ENCODE measurements at places on chromosomes 5 and 9. TPM values are rescaled to one million over a fixed set of nuclear protein-coding genes. Genes with fewer than 3 reads are reported as not detected.

DNA sequence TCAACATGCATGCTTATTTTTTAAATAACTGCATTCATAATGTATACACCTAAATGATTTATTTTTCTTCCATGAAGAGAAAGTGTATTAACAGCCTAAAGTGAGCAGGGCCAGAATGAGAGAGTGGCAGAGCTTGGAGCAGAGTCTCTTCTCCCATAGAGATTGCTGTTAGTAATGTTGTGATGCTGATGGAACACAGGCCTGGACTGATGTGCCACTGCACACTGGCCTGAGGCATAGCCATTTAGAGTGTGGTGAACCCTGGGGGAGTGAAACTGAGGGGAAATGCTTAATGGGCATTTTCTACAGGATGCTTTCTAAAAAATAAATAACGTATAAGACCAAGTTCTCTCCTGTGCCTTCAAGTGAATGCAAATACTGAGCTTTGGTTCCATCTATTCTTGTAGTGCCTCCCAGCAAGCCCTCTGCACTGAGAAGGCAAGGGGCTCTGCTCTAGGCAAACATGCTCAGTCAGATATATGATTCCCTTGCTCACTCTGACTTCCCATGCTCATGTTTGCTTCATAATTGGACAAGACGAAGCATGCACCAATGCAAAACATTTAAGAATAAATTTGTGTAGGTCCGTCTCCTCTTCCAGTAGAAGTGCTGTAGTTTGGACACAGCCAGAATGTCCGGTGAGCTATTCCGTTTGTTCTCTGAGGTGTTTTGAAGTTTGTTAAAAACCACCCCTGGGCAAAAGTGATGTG, 185.7 kb downstream of the PBX3 start:
- H3K27me3 ChIP-seq = no peaks in the 10 kb centered on the region
- no peak for DNase-seq
- H3K4me1 ChIP-seq = peaks cover 4% of the 10 kb centered on the region

- peaks cover 2% of the 10 kb centered on the region for H3K4me1 ChIP-seq
- H3K27me3 ChIP-seq = no peaks in the 10 kb centered on the region
- DNase-seq = no peak
- H3K36me3 ChIP-seq = peaks cover 44% of the 10 kb centered on the region
- H3K4me3 ChIP-seq = no peak overlapping the region
- no peak overlapping the region for H3K27ac ChIP-seq
These were observed 74.5 kb downstream of the COL5A1 start for GRCh38 chr9:134716067-134716466.

GRCh38 chr5:32426440-32427151, 17.9 kb downstream of the ZFR start:
- H3K27me3 ChIP-seq = no peaks in the 10 kb centered on the region
- no peak for DNase-seq
- H3K27ac ChIP-seq = no peak overlapping the region

- peaks cover 4% of the 10 kb centered on the region for H3K4me1 ChIP-seq
- H3K27me3 ChIP-seq = no peaks in the 10 kb centered on the region
- no peak overlapping the region for H3K27ac ChIP-seq
- no peak for DNase-seq
These were observed 47.1 kb downstream of the ABLIM3 start for GRCh38 chr5:149188383-149188782.

DNA sequence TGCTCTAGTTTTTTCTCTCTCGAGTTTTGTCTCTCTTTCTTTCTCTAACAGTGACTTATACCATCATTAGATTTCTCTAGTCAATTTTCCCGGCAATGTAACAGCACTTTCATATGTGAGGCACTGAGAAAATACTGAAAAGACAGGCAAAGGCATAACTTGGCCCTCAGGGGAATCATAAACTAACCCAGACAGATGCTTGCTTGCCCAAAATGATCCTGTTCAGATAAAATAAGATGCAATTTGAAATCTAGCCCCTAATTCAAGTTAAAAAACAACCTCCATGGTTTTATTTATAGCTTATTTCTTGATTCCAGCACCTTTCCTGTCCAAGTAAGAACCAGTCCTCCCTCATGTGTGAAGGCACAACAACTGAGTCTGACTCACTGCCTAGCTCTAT, 294.6 kb downstream of the GAS1 start:
- H3K36me3 ChIP-seq = no peaks in the 10 kb centered on the region
- no peak overlapping the region for H3K27ac ChIP-seq
- DNase-seq = no peak
- no peak overlapping the region for H3K4me3 ChIP-seq

DNA sequence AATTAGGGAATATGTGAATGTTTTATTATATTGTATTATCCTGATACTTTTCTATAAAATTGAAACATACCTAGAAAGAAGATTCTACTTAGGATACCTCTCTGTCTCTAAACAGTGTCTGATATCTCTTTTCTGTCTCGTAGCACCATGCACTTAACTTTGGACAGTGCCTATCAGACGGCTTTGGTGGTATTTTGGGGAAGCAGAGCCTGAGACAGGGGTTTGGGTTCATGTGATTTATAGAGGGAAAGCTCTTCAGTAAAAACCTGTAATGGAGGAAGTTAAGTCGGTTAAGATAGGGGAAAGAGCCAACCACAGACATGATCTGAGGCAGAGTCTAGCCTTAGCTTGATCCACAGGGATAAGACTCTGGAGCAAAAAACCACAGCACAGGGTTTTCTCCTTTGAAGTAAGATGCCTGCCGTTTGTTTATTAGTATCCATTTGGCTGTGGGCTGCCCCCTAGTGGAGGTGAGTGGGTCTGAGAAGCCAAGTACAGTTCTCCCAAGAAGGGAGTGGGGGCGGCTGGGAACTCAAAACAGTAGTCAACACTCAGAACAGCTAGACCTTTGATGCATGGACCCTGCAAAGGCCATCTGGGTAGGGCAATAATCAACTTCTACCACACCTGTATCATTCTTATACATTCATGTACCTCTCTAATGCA, 141.2 kb upstream of the ASTN2 start:
- H3K36me3 ChIP-seq = no peaks in the 10 kb centered on the region
- no peak for DNase-seq
- H3K27ac ChIP-seq = no peak overlapping the region
- H3K4me3 ChIP-seq = no peak overlapping the region

- no peaks in the 10 kb centered on the region for H3K4me1 ChIP-seq
- no peaks in the 10 kb centered on the region for H3K27me3 ChIP-seq
- no peak overlapping the region for H3K27ac ChIP-seq
- H3K36me3 ChIP-seq = no peaks in the 10 kb centered on the region
- no peak overlapping the region for H3K4me3 ChIP-seq
These were observed 182.2 kb upstream of the ANKRD55 start for GRCh38 chr5:56415356-56415765.

DNA sequence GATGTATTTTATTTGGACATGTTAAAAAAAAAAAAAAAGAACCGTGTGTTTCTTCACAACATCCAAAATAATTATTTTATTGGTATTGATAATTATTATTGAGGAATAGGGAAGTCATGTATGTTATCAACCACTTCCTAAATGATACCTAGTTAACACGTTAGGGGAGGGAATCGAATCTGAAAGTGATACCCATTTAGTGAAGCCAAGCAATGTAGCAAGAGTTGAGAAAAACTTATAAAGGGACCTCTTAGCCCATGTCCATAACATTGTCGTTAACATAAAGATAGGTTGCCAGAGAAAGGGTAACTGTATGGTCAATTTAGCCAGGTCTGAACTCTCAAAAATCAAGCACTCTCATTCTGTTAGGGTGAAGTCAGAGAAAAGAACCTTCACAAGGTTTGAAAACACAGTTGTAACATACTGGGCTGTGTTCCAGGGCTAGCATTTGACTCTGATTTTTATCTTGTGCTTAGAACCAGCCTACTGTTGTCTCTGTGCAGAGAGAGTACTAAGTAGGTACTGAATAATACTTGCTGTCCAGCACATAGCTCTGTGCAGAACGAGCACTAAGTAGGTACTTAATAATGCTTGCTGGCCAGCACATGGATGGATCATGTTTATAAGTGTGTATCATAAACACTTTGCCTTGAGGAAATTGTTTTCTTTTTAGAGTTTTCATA, 60.4 kb downstream of the GHR start:
- H3K27ac ChIP-seq = no peak overlapping the region
- H3K4me3 ChIP-seq = no peak overlapping the region
- H3K27me3 ChIP-seq = no peaks in the 10 kb centered on the region
- no peak for DNase-seq
- no peaks in the 10 kb centered on the region for H3K36me3 ChIP-seq
- no peaks in the 10 kb centered on the region for H3K4me1 ChIP-seq

GRCh38 chr5:94508461-94509148, 109.8 kb downstream of the KIAA0825 start:
- H3K4me3 ChIP-seq = no peak overlapping the region
- no peak for DNase-seq
- no peaks in the 10 kb centered on the region for H3K4me1 ChIP-seq
- no peaks in the 10 kb centered on the region for H3K27me3 ChIP-seq
- no peaks in the 10 kb centered on the region for H3K36me3 ChIP-seq

GRCh38 chr9:130815242-130815808, 19.7 kb upstream of the ABL1 start:
- DNase-seq = no peak
- H3K36me3 ChIP-seq = no peaks in the 10 kb centered on the region
- no peak overlapping the region for H3K4me3 ChIP-seq
- no peak overlapping the region for H3K27ac ChIP-seq
- no peaks in the 10 kb centered on the region for H3K27me3 ChIP-seq

DNA sequence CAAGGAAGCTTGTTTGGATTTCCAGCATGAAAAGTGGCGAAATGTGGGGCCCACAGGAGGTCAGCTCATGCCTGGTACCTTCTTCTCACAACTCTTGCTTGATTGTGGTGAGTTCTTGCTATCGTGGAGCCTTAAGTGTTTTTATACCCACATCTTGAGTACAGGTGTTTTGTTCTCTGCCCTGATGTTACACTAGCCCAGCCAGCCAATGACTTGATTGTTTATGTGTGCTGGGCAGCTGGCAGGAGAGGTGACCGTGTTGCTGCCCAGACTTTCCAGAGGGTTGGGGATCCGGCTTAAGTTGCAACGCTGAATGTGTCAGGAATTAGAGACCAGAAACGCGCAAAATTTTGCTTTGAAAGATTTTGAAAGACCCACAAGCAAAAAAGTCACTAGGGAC, 24.0 kb upstream of the TPPP start:
- H3K4me1 ChIP-seq = no peaks in the 10 kb centered on the region
- no peaks in the 10 kb centered on the region for H3K27me3 ChIP-seq
- H3K36me3 ChIP-seq = no peaks in the 10 kb centered on the region
- DNase-seq = no peak
- H3K4me3 ChIP-seq = no peak overlapping the region

DNA sequence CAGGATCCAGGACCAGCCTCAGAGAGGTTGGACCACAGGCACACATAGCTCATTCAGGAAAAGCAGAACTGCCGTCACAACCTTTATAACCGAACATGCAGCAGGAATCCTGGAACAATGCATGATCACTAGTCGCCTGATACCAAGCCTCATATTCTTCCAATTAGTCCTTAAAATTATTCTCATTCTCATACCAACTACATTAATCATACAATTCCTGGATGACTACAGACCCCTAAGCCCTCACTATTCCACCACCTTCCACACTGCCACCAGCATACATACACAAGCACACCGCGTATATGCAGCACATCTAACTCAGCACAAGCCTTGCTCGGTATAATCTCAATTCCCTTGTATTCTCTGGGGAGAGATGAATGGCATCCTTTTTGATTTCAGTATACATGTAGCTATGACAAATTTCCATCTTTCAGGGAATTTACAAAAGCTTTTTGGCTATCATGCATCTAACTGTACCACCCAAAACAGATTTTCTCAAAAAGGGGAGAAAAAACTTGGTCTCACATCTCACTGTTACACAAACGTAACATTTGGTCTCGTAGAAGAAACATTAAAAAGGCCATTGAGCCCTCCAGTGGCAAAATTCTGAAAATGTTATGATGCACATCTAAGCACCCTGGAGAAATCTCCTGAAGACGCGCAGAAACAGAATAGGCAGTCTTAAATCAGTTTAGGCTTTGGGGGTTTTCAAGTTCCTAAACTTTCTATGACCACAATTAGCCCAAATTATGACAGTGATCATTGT, 46.2 kb downstream of the MCTP1 start:
- peak; percentile 65 for DNase-seq
- H3K27me3 ChIP-seq = no peaks in the 10 kb centered on the region
- peak overlapping the region; percentile 33 for H3K27ac ChIP-seq
- no peak overlapping the region for H3K4me3 ChIP-seq
- H3K4me1 ChIP-seq = peaks cover 16% of the 10 kb centered on the region

DNA sequence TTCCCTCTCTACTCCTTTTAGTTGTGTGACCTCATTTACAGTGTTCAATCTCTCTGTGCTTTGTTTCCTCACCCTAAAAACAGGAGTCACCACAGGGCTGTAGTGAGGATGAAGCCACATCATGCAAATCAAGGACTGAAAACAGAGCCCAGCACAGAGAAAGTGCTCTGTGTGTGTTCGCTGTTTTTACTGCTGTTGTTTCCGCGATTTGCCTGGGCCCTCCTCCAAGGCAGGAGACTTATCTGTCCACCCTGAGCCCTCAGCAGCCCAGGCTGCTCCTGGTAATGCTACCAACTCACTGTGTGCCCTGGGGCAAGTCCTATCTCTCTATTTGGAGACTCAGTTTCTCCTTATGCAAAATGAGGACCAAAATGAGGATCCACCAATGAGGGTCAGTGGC, 87.2 kb upstream of the NEURL1B start:
- H3K4me3 ChIP-seq = no peak overlapping the region
- H3K36me3 ChIP-seq = no peaks in the 10 kb centered on the region
- DNase-seq = no peak
- H3K4me1 ChIP-seq = peaks cover 6% of the 10 kb centered on the region
- H3K27ac ChIP-seq = no peak overlapping the region

GRCh38 chr9:77569335-77569734, 78.8 kb downstream of the GNA14 start:
- no peaks in the 10 kb centered on the region for H3K4me1 ChIP-seq
- H3K27ac ChIP-seq = no peak overlapping the region
- no peak for DNase-seq
- H3K27me3 ChIP-seq = no peaks in the 10 kb centered on the region

The DOLPP1 gene
- total RNA-seq = 17.9 TPM
